ENCODE measurements at places on chromosomes 1 and 21.
A peak's percentile ranks its signal among the peaks of the same experiment; 100 is the strongest.

GRCh38 chr1:226443439-226443838 lies 35.5 kb upstream of the PARP1 start:
- no peak for DNase-seq

GRCh38 chr1:112646225-112646624 lies 26.6 kb downstream of the CAPZA1 start:
- DNase-seq = no peak

GRCh38 chr1:14961661-14962267 lies 191.8 kb upstream of the TMEM51 start:
- DNase-seq = peak; percentile 11

DNA sequence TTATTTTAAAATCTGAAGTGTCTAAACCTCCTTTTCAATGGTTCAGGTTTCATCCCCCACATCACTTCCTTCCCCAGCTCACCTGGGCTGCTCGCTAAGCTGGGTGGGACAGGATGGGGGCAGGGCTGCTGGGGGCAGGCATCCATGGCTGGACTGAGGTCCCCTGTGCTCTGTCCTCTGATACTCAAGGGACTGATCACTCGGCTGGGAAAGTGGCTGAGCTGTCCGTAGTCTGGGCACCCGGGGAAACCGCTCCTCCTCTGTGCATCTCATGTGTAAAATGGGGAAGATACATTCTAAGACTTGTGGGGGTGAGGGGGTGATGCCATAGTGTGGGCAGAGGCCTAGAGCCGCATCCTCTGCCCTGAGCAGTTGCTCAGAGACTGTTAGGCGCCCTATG lies 411.2 kb downstream of the MATN1 start:
- DNase-seq = no peak

DNA sequence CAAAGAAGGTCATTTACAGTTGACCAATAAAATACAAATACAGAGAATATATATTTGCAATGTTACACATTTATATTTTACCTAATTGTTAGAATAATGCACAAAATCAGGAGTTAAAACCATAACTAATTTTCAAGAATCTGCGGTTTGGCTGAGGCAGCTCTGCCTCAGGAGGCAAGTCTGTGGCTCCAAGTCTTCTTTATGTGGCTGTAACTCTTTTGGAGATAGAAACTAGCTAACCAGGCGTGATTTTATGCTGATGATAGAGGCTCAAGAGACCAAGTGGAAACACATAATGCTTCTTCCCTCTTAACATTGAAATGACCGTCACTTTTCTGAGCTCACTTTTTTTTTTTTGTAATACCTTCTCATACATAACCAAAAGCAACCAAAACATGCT lies 744.7 kb upstream of the CXADR start:
- DNase-seq = no peak
